ENCODE measurements at places on chromosomes 4 and X.

- DNase-seq: peak; percentile 36
These were observed 41.3 kb downstream of the DOCK11 start for GRCh38 chrX:118536687-118537461.

GRCh38 chr4:57044996-57045395 is 65.2 kb downstream of the IGFBP7 start:
- DNase-seq: no peak

GRCh38 chrX:17032351-17032750 is 85.9 kb downstream of the REPS2 start:
- DNase-seq: no peak

DNA sequence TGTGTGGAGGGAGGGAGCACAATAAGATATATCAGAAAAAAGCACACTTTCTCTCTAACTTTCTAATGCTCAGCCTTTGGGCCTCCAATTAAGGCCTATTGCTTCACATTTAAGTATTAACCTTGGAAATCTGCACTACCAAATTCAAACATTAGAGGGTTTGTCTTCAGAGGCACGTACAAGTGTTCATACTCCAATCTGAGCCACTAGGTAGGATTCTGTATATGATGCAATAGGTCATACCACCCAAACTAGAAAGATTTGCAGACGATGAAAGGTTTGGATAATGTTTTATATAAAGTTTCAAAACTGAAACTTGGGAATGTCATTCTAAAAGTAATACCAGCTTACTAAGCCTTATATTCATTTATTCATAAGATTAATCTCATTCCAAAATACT is 106.4 kb downstream of the MID1 start:
- DNase-seq: no peak

DNA sequence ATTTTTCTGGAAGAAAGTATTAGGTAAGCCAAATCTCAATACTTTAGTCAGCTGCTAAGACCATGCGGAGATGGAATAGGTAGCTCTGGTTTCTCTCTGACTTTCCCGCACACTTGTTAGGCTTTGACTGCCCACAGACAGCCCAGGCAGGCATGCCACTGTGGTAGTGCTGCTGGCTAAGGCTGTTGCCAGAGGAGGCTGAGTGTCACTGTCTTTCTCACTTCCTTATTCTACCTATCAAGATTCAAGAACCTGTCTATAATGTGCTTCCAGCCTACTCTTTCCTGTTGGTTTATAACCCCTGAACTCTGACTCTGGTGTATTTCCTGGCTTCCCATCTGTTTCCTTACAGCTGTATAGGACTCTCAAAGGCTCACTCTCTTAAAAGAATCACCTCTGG is 81.8 kb upstream of the TRPC5 start:
- no peak for DNase-seq

- no peak for DNase-seq
These were observed 28.7 kb downstream of the DOK7 start for GRCh38 chr4:3491681-3492405.

DNA sequence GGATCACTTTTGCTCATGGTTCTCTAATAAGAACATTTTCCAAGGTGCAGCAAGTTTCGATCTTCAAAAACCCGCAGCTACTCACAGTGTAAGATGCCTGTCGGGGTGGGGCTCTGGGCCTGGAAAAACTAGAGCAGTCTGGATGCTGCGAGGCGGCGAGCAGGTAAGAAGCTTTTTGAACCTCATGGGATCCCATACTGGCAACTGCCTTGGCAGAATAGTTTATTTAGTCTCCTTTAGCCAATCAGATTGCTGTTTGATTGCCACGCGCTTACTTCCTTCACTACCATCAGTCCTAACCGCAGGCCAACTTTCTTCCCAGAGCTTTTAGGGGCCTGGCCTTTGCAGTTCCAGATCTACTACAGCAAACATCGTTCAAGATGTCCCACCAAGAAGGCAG is 61.3 kb upstream of the MAGEB10 start:
- no peak for DNase-seq

GRCh38 chr4:61505773-61506685 is 305.9 kb downstream of the ADGRL3 start:
- DNase-seq: no peak

GRCh38 chr4:10783351-10783750 is 98.8 kb upstream of the CLNK start:
- DNase-seq: no peak

DNA sequence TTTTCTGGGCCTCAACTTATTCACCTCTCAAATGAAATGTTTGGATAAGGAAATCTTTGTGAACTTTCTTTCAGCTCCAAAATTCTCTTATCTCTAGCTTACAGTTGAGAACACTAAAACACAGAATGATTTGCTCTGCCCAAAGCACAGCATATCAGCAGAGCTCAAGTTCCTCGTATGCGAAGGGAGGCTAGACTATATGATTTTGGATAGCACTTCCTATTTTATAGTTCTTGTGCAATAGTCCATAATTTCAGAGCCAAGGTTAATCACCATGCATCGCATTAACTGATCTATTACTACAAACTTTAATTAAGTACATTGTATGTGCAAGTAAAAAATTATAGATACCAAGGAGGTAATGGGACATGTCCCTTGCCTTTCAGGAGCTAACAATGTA is 27.0 kb upstream of the KLHL13 start:
- no peak for DNase-seq

DNA sequence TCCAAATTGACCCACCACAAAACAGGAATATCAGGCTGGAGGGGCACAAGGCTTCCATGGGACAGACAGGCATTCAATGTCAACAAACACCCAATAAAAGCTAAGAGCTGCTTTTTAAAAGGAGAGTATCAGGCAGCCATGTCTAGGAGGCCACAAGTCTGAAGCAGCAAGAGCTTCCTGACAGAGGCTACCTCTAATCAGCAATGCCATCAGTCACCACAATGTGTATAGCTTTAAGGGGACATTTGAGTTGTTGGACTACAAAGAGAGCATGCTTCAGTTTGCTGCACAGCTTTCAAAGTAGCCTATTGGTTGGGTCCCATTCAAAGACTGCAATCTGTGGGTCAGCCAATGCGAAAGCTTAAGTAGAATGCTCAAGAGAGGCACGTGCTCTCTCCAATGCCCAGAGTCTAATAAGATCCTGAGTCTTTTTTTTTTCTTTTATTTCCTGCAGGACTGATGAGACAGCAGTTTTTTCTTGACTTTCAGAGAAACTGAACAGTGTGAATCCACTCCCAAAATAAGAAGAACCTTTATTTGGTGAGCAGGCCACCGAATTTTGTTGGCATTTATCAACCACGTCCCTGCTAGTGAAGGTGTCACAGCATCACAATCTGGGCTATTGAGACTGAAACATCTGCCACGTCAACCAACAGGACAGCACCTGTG is 92.5 kb downstream of the FBXO8 start:
- no peak for DNase-seq

GRCh38 chrX:52425775-52426174 is 57.0 kb downstream of the XAGE2 start:
- no peak for DNase-seq

DNA sequence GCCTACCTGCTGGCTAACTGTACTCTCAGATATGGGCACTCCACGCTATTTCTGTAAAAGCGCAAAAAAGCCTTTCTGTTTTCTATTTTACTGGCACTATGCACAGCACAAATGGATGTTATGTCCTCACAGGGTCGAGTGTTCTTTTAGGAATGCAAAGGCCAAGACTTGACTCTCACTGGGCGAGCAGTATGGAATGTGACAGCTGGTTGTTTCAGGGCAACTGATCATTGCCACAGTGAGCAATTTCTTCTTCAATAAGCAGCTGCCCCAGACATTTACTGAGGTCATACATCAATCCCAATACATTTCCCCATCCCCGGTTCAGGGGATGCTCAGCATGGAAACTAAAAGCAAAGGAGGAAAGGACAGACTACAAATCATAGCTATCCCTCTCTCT is 58.2 kb downstream of the PDE5A start:
- no peak for DNase-seq

DNA sequence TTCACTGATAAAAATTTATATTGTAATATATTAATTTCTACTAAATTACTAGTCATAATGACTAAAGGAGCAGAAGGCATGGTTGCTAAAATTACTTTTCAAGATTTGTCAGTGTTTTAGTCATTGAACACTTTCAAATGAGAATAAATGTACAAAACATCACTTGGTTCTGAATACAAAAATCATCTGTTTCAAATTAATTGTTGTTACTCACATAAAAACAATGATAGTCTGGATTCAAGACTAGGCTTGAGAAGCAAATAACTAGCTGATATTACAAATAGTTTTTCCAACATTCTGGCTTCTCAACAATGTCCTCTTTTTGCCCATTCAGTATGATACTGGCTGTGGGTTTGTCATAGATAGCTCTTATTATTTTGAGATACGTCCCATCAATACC is 112.5 kb downstream of the ANAPC10 start:
- no peak for DNase-seq

GRCh38 chr4:4852591-4853362 is 6.7 kb upstream of the MSX1 start:
- DNase-seq: peak; percentile 37

- DNase-seq: no peak
These were observed 203.3 kb upstream of the PCDH18 start for GRCh38 chr4:137735561-137736104.

GRCh38 chrX:1485033-1485432 is 32.3 kb upstream of the ASMTL start:
- no peak for DNase-seq

- DNase-seq: no peak
These were observed 157.5 kb upstream of the ATOH1 start for GRCh38 chr4:93671093-93671492.

- DNase-seq: no peak
These were observed 24.0 kb downstream of the STEEP1 start for GRCh38 chrX:119541188-119541587.

- no peak for DNase-seq
These were observed 36.3 kb upstream of the PLAC8 start for GRCh38 chr4:83150653-83151330.

DNA sequence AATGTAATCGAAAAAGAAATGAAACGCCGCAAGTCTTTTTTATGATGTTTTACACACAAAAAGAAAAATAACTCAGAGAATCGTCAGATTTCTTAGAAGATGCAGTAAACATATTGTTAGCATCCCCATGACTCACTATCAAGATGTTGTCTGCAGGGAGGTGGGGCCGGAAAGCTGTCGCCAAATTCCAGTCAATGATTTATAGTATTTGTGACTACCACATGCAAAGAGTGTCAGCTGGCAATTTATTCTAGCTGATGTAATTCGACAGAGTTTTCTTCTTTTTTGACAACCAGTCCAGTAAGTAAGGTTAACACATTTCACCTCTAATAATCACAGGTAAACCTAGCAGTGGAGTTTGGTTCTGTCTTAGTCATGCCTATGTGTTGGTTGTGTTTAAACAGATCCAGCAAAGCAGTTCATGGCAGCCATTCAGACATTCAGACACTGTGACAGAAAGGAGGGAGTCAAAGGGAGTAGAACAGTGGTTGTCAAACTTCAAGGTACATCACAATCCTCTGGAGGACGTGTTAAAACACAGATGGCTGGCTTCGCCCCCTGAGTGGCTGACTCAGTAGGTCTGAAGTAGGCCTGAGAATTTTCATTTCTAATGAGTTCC is 19.8 kb upstream of the PPP1R2C start:
- DNase-seq: no peak

DNA sequence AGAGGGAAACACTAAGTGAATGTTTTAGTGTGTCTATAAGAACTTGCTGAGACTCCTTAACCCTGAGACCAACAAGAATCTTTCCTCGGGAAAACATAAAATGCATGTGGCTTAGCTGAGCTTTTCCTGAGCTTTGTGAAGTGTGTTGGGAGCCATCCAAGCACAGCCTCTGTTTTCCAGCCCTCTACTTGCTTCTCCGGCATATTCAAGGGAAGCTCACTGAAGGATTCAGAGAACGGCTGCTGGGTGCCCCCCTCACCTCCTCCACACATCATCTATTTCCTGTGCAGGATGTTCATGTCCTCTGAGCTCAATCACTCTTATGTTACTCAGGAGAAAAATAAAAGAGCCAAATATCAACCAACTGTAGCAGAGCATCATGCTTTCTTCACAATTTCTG is 492.1 kb downstream of the IL15 start:
- DNase-seq: no peak

DNA sequence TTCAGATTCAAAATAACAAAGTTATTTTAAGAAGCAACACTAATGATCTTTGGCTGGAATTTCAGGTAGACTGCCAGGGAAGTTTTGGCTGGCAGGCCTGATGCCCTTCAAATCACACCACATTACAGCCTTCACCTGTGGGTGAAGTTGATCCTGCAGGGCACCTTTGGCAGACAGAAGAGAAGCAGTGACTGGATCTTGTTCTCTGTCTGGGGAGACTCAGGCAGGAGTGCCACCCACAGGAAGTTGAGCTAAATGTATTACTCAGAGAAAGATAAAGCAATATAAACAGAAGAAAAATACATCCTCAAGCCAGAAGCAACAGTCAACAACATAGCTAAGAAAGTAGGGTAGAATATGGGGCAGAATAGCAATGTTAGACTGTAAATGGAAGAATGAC is 12.8 kb upstream of the CFAP299 start:
- no peak for DNase-seq

GRCh38 chr4:10046471-10046870 is 25.2 kb upstream of the SLC2A9 start:
- DNase-seq: no peak

- no peak for DNase-seq
These were observed 65.8 kb downstream of the TAPT1 start for GRCh38 chr4:16160457-16160856.

- no peak for DNase-seq
These were observed 460.6 kb downstream of the NAF1 start for GRCh38 chr4:162706051-162706450.

- DNase-seq: no peak
These were observed 115.3 kb downstream of the LDB2 start for GRCh38 chr4:16783119-16783518.
